ENCODE measurements at places on chromosomes 6 and 20. TPM values are rescaled to one million over a fixed set of nuclear protein-coding genes. Genes with fewer than 3 reads are reported as not detected.

DNA sequence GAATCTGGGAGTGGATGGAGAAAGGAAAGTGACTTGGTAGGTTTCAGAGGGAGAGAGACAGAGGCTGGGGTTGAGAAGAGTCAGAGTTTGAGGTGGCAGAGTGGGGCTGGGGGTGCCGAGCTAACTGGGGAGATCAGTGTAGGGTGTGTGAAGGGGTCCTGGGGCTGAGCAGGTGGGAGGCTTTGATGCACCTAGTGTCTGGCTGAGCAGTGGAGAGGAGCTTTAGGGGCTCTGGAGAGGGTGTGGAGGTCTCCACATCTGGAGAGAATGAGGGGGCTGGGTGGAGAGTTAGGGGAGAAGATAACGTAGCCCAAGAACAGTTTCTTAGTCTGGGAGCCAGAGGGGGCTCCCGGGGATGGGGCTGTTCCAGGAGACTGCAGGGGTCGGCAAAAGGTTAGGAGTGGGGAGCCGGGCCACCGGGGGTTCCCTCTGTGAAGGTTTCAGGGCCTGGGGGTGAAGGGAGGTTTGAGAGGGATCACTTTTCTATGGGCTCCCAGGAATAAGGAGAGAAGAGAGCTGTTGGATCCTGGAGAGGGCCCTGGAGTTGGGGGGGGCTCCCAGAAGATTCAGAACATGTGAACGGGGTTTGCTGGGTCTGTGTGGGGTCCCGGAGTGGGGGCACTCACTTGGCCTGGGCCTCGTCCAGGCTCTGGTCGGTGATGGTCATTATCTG is 797 bp downstream of the PBX2 start:
- no peak for DNase-seq

GRCh38 chr6:21478883-21479539 is 114.5 kb upstream of the SOX4 start:
- DNase-seq, result peak; percentile 28

GRCh38 chr6:21294144-21294543 is 299.4 kb upstream of the SOX4 start:
- DNase-seq, result no peak

The PCSK2 gene
- total RNA-seq, result 1.4 TPM

DNA sequence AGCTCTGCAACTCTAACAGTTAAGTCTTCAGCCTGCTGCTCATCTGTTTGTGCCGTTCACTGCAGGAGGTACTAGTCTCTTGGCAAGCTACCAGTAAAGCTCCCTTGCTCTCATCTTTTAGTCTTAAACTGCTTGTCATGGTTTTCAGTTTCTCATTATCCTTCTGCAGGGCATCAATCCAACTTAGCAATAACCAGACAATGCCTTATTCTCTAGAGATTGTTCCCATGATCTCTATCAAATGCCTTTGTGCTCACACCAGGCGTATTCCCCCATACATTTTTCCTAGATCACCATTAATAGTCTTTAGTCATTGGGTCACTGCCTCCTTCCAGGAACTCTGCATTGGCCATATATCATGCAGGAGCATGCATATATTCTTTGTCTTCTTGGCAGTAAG is 171.3 kb downstream of the GRM1 start:
- no peak for DNase-seq

DNA sequence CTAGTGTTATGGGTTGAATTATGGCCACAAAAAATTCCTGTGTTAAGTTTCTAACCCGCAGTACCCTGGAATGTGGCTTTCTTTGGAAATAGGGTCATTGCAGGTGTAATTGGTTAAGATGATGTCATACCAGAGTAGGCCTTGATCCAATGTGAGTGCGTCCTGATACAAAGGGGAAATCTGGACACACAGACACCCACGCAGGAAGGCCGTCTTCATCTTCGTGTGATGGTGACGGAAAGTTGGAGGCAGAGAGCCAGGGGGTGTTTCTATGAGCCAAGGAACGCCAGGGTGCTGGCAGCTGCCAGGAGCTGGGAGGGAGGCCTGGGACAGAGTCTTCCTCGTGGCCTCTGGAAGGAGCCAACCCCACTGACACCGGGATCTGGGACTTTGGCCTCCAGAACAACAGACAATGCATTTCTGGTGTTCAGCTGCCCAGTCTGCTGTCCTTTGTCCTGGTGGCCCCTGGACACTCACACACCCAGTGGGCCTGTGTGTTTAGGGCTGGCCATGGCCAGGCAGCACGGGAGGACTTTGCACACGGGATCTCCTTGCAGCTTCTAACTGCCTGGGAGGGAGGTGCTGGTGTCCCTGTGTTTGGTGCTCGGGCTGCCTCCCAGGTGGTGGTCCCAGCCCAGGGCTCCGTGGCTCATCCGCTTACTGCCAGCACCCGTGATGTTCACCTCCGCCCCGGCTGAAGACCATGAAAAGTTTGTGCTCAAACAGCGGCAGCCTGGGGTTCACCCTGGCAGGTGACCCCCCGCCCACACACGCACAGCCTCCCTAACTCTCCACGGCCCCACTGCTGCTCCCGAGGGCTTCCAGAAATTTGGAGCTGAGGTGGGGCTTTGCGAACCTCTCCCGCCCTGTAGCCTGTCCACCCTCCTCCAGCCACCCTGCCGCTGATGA is 53.4 kb upstream of the GATA5 start:
- no peak for DNase-seq

- no peak for DNase-seq
These were observed 28.1 kb downstream of the SNRNP48 start for GRCh38 chr6:7617801-7618764.

Data from left cardiac atrium (tissue), 4 donors.